T-helper 22 cell (primary cell): ENCODE measurements at places on chromosomes 7 and 10.

GRCh38 chr7:3270362-3270761 lies 30.7 kb upstream of the SDK1 start:
- DNase-seq, result no peak

DNA sequence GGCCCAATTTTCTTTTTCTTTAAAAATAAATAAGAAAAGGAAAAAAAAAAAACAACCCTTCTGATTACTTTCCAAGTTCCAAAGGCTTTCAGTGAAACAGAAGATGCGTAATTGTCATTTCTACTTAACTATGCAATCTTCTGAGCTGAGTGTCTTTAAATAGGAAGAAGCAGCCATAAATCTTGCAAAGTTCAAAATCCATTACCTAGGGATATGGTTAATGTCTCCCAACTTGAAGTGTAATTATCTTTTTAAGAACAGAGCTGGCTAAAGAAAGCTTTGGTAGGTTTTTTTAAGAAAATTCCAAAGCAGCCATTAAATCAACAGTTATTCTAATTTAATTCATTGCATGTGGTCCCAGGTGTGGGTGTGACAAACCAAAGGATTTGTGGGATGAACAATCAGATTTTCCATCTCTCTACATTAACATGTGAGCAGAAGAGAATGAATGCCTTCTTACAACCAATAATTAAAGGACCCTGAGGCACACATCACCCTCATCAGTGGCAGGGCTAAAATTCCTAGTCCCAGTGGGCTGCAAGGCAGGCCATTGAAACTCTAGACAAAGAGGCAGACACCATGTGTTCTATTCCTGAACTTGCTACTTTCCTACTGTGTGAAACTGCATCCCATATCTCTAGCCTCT lies 419.2 kb downstream of the REEP3 start:
- DNase-seq, result no peak

GRCh38 chr7:117597755-117598154 lies 117.9 kb downstream of the CFTR start:
- DNase-seq, result no peak

GRCh38 chr10:122504610-122504950 lies 43.2 kb downstream of the HTRA1 start:
- DNase-seq, result no peak

- no peak for DNase-seq
Observed at GRCh38 chr10:79483948-79484347, 28.4 kb upstream of the EIF5AL1 start.

DNA sequence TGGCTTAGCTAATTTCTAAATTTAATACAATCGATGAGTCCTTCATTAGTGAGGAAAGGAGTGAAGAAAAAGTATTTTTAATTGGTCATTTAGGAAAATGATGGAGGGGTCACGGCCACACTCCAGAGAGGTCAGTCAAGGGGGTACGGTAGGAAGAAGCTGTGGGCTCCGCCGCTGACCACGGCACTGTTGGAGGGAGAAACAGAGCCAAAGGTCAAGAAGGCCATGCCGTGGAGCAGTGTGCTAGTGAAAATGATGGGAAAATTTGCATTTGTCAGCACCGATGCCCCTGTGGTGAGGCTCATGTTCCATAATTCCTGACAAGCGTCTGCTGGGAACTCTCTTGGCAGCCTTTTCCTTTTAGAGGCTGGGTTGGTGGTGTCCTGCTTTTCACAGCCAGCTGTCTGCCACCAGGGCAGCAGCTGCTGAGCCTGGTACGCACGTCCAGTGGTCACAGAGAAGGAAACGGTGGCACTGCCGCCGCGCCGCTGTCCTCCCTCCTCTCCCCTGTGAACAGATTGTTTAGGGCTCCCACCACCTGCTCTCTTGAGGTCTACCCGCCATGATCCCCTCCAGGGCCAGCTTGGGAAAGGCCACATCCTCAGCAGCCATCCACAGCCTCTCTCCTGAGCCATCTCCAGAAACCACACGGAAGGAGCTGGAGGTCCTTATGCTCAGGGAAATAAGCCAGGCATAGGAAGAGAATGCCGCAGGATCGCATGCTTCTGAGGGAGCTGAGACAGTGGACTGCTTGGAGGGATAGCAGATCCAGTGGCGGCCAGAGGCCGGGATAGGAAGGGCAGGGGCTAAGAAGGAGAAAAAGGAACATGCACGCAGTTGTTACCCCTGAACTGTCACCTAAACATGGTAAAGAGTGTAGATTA lies 263.7 kb upstream of the PPP2R2D start:
- no peak for DNase-seq

DNA sequence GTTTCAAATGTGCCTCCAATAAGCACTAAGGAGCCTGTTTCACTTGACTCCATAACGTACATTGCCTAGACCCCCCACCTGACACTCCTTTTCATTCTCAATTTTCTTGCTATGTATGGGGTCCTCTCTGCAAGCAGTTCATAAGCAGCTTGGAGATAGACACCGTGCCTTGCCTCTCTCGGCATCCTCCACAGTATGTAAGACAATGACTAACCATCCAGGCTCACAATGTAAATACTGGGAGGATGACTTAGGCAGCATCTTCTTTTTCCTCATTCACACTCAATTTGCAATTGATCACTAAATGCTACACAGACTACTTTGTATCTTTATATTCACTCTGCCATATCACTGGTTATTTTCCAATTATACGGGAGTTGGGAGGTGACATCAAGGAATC lies 22.8 kb upstream of the CABCOCO1 start:
- DNase-seq, result no peak

- no peak for DNase-seq
Observed at GRCh38 chr7:2046581-2047565, 185.9 kb downstream of the MAD1L1 start.
